Keratinocyte (primary cell): ENCODE measurements at places on chromosomes 7 and 10. TPM values are rescaled to one million over a fixed set of nuclear protein-coding genes. Genes with fewer than 3 reads are reported as not detected.

The ZNF853 gene
- 0.02 to 0.03 TPM (median 0.03 TPM) in 3 replicates for polyA plus RNA-seq

GRCh38 chr7:138705167-138705566, 4.0 kb upstream of the SVOPL start:
- H3K4me1 ChIP-seq: no peaks in the 10 kb centered on the region
- DNase-seq: no peak
- no peaks in the 10 kb centered on the region for H3K36me3 ChIP-seq
- no peaks in the 10 kb centered on the region for H3K27me3 ChIP-seq

DNA sequence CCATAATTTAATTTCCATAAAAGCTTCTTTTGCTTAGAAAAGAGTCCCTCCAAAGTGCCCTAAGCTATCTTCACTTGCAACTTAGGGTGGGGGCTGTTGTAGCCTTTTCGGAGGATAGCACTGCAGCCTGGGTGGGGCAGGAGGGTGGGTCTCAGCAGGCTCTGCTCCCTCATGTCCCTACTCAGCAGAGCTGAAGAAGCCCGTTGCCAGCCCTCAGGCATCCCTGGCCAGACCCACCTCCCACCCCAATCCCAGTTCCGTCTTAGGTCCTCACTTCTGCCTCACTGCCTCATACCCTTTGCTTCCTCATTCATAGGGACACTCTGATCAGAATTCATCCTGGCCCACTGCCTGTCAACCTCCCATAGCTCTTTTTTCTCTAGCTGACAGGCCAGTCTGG, 99.8 kb upstream of the ZMIZ1 start:
- no peak overlapping the region for H3K27ac ChIP-seq
- H3K4me1 ChIP-seq: peaks cover 26% of the 10 kb centered on the region
- DNase-seq: no peak
- no peak overlapping the region for H3K4me3 ChIP-seq
- H3K27me3 ChIP-seq: no peaks in the 10 kb centered on the region
- H3K36me3 ChIP-seq: no peaks in the 10 kb centered on the region

The NKX1-2 gene
- polyA plus RNA-seq: 0.89 to 3.6 TPM (median 1.9 TPM) in 3 replicates

GRCh38 chr7:122137251-122138077, 6.6 kb downstream of the AASS start:
- H3K4me3 ChIP-seq: peak overlapping the region; percentile 61
- H3K36me3 ChIP-seq: no peaks in the 10 kb centered on the region
- H3K27me3 ChIP-seq: no peaks in the 10 kb centered on the region
- DNase-seq: no peak

GRCh38 chr10:69009360-69009759, 20.8 kb downstream of the KIFBP start:
- peaks cover 11% of the 10 kb centered on the region for H3K4me1 ChIP-seq
- peaks cover 8% of the 10 kb centered on the region for H3K36me3 ChIP-seq
- no peak for DNase-seq
- no peak overlapping the region for H3K27ac ChIP-seq
- no peak overlapping the region for H3K4me3 ChIP-seq
- no peaks in the 10 kb centered on the region for H3K27me3 ChIP-seq

- DNase-seq: no peak
- H3K4me1 ChIP-seq: peaks cover 15% of the 10 kb centered on the region
- no peaks in the 10 kb centered on the region for H3K36me3 ChIP-seq
- no peak overlapping the region for H3K27ac ChIP-seq
Observed at GRCh38 chr10:89173075-89173474, 34.0 kb downstream of the CH25H start.

DNA sequence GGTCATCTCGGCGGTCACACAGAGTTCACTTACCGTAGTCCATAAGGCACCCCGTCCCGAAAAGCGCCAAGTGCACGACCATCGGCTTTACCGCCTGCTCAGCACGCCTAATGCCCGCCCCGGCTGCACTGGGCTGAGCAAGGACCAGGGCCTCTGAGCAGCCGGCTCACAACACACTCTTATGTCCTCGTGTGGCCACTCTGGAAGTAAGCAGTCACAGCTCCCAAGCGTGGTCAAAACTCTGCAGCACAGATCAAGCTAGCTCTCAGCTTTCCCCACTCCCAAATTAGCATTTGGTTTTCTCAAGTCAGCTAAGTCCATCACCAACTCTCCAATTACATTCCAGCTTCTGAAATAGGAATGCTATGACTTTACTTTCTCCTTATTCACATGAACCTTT, 57.7 kb downstream of the MAD1L1 start:
- H3K4me3 ChIP-seq: no peak overlapping the region
- DNase-seq: no peak

- no peak for DNase-seq
- no peaks in the 10 kb centered on the region for H3K4me1 ChIP-seq
- no peak overlapping the region for H3K27ac ChIP-seq
- no peaks in the 10 kb centered on the region for H3K36me3 ChIP-seq
- H3K27me3 ChIP-seq: no peaks in the 10 kb centered on the region
- no peak overlapping the region for H3K4me3 ChIP-seq
Observed at GRCh38 chr10:21284301-21284700, 241.2 kb downstream of the SKIDA1 start.

DNA sequence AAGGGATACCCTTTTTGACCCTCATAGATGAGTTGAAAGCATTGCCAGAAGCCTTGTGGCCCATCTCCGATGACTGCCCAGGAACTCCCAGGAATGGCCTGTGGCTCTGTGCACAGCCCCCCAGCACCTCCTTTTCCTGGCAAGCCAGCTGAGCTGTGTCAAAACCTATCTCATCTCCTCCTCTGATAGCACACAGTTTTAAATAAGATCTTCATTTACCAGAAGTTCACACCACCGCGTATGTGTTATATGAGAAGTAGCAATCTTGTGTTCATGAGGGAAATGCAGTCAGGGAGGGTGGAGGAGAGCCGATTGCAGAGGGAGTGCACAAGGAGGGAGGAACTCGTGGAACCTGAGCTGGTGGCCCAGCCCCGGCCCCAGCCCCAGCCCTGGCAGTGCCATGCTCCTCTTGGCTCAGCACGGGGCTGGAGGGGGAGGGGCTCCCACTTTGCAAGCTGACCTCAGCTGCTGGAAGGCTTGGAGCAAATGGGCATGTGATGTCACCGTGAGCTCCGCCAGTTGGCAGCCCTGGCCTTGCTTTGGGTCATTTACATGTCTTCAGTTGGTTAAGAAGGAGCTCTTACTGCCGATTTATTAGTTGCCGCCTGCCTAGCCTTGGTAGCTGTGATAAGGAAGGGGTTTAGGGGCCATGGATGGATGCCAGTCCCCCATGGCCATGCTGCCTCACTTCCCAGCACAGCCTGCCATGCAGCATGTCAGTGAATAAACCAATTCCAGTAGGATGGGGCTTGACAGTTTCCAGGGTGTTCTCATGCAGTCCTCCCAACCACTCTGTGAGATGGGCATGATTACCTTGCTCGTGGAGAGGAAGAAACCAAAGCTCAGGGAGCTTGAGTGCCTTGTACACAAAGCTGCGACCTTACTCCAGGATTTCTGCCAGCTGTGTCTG, 20.0 kb downstream of the UNC5B start:
- no peak overlapping the region for H3K27ac ChIP-seq
- no peaks in the 10 kb centered on the region for H3K36me3 ChIP-seq
- H3K27me3 ChIP-seq: peaks cover 21% of the 10 kb centered on the region

DNA sequence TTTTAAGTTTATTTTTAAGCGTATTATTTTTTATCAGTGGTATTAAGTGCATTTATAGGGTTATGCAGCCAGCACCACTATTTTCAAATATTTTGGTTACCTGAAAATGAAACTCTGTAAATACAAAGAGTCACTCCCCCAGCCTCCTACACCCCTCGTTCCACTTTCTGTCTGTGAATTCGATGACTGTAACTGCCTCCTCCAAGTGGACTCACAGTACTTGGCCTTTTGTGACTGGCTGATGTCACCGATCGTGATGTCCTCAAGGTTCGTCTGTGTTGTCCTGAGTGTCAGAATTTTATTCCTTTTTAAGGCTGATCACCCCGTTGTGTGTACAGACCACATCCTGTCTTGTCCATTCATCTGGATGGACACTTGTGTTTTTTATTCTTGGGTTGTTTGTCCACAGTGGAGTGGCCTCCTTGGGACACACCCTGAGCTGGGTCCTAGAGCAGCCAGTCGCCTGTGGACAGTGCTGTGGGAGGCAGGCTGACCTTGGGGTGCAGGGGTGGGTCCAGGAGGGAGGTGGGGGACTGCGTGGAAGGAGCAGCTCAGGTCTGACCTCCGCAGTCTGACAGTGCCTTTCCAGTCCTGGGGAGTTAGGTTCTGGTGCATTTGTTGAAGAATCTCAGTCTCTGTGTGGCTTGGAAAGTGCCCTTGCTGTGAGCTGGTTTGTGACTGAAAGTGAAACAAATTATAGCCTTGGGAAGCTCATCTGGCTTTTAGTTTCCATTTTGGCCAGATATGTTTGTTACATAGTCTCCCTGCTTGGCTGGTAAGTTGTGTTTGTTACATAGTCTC, 6.9 kb downstream of the MTG1 start:
- DNase-seq: no peak
- H3K4me1 ChIP-seq: peaks cover under 1% of the 10 kb centered on the region
- H3K4me3 ChIP-seq: no peak overlapping the region
- H3K27me3 ChIP-seq: no peaks in the 10 kb centered on the region
- no peak overlapping the region for H3K27ac ChIP-seq

The GIMAP6 gene
- 0.09 to 0.16 TPM (median 0.12 TPM) in 3 replicates for polyA plus RNA-seq

DNA sequence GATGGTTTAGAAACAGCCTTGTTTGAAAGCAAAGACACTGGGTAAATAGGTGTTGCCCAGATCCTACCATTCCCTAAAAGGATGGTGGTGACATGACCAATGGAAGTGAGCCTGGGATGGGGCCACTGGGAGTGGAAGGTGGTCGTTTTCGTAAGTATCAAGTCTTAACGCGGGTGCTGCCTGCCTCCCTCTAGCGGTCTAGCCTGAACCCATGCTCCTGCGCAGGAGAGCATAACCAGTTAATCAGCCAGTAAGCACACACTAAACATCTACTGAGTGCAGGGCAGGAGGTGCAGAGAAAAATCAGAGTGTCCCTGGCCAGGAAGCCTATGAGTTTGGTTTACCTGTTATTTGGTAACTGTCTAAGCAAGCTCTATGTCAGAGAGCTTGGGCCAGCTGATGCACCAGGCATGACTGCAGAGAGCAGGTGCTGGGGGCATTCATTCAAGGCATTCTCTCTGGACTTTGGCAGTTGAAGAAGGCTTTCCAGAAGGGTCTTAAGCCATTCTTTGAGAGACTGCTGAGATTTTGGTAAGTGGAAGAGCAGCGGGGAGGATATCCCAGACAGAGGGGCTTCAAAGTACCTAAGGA, 930 bp downstream of the GARIN1A start:
- H3K4me3 ChIP-seq: no peak overlapping the region
- no peaks in the 10 kb centered on the region for H3K4me1 ChIP-seq
- no peaks in the 10 kb centered on the region for H3K27me3 ChIP-seq
- no peaks in the 10 kb centered on the region for H3K36me3 ChIP-seq

The FRMPD2 gene
- polyA plus RNA-seq: not detected in 3 replicates

GRCh38 chr7:159039716-159040115, 105.0 kb downstream of the VIPR2 start:
- no peak for DNase-seq
- H3K27ac ChIP-seq: no peak overlapping the region
- H3K4me1 ChIP-seq: no peaks in the 10 kb centered on the region
- H3K27me3 ChIP-seq: no peaks in the 10 kb centered on the region
- H3K36me3 ChIP-seq: no peaks in the 10 kb centered on the region

GRCh38 chr10:67722113-67722512, 26.1 kb upstream of the CTNNA3 start:
- no peak overlapping the region for H3K27ac ChIP-seq
- no peak overlapping the region for H3K4me3 ChIP-seq
- H3K36me3 ChIP-seq: no peaks in the 10 kb centered on the region
- H3K27me3 ChIP-seq: no peaks in the 10 kb centered on the region
- DNase-seq: no peak

GRCh38 chr7:89511900-89512299, 642.4 kb upstream of the STEAP1 start:
- no peaks in the 10 kb centered on the region for H3K36me3 ChIP-seq
- no peaks in the 10 kb centered on the region for H3K27me3 ChIP-seq
- DNase-seq: no peak
- H3K4me1 ChIP-seq: no peaks in the 10 kb centered on the region
- no peak overlapping the region for H3K27ac ChIP-seq
- H3K4me3 ChIP-seq: no peak overlapping the region

GRCh38 chr10:114538181-114538906, 119.7 kb downstream of the ABLIM1 start:
- DNase-seq: no peak
- H3K27me3 ChIP-seq: no peaks in the 10 kb centered on the region
- peaks cover 2% of the 10 kb centered on the region for H3K36me3 ChIP-seq
- H3K4me1 ChIP-seq: peaks cover 16% of the 10 kb centered on the region
- no peak overlapping the region for H3K27ac ChIP-seq
- H3K4me3 ChIP-seq: no peak overlapping the region

The SLC18A2 gene
- polyA plus RNA-seq: not detected in 3 replicates
